Upper lobe of right lung (tissue), 1 donor: ENCODE measurements at places on chromosomes 12 and 14. TPM values are rescaled to one million over a fixed set of nuclear protein-coding genes. Genes with fewer than 3 reads are reported as not detected.
A peak's percentile ranks its signal among the peaks of the same experiment; 100 is the strongest.

DNA sequence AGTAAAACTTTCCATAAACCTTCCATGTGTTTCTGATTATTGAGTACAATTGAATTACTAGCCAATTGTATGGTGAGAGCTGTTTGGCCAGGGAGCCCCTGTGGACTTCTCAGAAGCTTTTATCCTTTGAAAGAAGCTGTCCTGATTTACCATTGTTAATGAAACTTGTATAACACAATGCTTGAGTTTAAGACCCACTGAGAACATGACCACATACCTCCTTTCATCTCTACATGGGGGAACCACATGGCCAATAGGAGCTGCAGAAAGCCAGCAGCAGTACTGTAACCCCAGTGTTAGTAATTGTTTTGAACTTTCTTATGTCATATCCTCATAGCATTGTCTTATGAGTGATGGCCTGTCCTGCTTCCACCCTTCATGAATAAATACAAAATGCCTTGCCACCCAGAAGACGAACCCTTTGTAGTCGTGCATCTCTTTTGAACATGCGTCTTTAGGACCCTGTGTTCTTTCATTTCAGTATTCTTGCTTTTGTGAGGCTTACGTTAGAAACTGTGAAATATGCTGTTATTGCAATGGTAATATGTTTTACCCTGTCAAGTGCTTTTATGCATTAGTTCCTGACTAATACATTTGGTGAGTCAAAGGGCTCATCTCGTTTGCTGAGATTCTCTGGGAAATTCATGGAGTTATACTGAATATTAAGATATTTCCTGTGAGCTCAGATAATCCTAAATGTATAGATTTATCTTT lies 815.7 kb downstream of the NRXN3 start:
- DNase-seq = no peak

- peak; percentile 89 for DNase-seq
Observed at GRCh38 chr14:103104654-103105452, 10.3 kb downstream of the EXOC3L4 start.

GRCh38 chr12:1234073-1234472 lies 243.1 kb downstream of the ERC1 start:
- DNase-seq = no peak

- no peak for DNase-seq
Observed at GRCh38 chr14:52365071-52365470, 51.0 kb downstream of the PTGER2 start.

GRCh38 chr14:90733139-90733808 lies 83.0 kb downstream of the TTC7B start:
- no peak for DNase-seq

DNA sequence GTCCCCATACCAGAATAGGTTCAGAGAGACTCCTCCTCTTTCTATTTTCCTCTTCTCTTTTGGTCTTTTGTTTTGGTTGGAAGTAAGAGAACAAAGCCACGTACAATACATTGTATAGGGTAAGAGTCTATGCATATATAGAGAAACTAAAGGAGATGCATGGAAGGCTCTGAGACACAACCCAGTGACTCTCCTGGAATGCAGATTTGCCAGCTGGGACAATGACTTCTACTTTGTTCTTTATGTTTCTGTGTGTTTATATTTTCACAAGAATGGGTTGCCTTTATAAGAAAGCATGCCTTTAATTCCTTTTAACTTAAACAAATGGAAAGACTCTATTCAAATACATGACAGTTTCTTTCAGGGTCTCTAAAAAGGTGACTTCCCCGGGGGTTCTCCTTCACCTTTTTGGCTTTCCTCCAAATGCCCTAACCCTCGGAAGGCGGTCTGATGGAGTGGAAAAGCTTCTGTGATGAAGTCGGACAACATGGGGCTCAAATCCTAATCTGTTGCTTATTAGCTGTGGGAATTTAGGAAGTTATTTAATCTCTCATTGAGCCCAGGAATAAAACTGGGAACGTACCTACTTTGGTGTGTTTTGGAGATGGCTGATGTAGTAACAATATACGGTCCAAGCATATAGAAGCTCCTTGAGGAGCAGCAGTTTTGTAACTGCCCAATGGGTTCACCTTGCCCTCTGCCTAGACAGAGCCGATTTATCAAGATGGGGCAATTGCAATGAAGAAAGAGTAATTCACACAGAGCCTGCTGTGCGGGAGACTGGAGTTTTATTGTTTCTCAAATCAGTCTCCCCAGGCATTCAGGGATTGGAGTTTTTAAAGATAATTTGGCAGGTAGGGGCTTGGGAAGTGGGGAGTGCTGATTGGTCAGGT lies 9.1 kb upstream of the SERPINA1 start:
- no peak for DNase-seq

TAS2R9 gene
- total RNA-seq = not detected

- no peak for DNase-seq
Observed at GRCh38 chr12:69064734-69065443, 131.9 kb upstream of the CPM start.

SIVA1 gene
- total RNA-seq = 66.1 TPM

DNA sequence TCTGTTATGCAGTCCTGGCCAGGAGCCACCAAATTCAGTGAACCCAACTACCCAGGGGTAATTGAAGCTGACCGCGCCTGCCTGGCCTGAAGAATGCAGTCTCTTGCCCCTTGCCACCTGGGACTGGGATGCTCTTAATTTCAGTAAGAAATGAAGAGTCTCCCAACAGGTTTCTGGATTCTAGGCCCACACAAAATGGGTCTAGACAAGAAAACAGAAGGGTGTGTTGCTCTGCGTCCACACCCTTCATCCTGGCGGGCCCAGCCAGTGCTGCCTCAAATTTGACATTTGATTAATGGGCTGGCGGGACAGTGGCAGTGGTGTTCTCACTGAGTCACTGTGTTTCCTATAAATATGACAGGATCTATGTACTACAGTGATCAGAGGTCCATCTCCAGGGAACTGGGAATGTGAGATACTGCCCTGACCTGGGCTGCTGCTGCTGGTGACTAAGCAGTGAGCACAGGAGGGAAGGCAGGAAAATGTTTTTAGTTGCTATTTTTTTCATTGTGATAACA lies 6.5 kb downstream of the TMEM253 start:
- DNase-seq = no peak

GRCh38 chr12:94802796-94803195 lies 152.4 kb upstream of the TMCC3 start:
- DNase-seq = no peak

DNA sequence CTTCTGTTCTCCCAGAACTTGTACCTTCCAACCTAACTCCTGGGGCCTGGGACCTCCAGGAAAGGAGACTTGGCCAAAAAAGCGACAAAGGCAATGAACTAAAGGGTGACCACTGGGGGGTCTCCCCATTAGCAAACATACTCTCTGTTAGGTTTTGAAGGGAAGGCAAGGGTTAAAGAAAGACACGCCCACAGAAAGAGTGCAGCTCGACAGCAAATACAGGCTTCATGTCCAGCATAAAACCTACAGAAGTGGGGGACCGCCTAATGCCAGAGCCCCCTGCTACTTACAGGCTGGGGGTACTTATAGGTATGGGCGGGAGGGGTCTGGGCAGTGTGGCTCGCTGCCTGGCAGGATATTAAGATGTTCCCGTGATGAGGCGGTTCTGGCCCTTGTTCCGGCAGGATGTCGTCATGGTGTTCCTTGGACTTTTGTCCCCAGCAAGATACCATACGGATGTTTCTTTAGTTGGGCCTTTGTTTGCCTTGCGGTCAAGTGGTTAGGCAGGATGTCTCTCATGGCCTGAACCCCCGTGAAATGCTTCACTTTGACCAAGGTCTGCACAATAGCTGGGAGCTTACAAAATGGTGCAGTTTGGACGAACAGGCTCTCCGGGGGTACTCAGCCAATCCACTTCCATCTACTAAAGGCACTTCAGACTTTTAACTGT lies 53.4 kb downstream of the PRMT8 start:
- no peak for DNase-seq

DNA sequence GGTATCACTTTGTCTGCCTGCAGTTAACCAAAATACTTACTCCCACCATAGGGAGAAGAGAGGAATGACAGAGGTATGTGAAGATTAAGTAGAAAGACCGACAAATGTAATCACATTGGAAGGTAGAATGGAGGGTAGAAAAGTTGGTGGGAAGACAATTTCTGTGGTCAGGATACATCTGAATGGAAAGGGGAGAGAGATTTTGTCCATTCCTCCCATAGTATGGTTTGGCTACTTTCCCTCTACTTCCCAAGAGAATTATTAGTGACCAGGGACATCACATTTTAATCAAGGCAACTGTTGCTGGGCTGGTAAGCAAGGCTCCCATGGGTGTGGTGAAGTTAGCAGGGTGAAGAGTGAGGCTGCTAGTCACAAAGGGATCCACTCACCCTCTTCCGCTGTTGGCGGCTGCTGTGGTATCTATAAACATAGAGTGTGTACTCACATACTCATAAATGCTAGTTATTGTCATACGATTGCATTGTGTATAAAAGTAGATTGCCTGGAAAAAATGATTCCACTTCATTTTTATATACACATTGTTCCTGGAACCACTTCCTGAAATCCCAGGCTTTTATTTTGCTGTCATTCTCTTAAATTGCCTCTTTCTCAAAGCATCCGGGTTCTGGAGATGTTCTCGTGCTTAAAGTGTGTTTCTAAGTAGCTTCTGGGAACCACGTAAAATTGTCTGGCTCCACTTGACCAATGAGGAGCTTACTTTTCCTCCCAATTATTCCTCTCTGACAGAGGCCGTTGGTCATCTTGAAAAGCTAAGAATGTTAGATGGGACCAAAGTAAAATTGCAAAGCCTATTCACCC lies 413.1 kb downstream of the ZFP36L1 start:
- DNase-seq = no peak

- no peak for DNase-seq
Observed at GRCh38 chr12:110913119-110914056, 7.0 kb downstream of the MYL2 start.

MYF6 gene
- total RNA-seq = not detected

RND1 gene
- 7.1 TPM for total RNA-seq

DNA sequence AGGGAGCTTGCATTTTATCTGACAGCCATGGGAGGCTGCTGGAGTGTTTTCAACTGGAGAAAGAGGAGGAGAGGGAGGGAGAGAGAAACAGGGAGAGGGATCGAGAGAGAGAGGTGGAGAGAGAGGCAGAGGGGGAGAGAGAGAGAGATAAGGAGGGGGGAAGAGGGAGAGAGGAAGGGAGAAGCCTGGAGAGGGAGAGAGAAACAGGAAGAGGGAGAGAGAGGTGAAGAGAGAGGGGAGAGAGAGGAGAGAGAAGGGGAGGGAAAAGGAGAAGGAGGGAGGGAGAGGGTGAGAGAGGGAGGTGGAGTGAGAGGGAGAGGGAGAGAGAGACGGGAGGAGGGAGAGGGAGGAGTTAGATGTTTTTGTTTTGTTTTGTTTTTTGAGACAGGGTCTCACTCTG lies 45.6 kb downstream of the DNAH10 start:
- no peak for DNase-seq

PRPH gene
- not detected for total RNA-seq

DNA sequence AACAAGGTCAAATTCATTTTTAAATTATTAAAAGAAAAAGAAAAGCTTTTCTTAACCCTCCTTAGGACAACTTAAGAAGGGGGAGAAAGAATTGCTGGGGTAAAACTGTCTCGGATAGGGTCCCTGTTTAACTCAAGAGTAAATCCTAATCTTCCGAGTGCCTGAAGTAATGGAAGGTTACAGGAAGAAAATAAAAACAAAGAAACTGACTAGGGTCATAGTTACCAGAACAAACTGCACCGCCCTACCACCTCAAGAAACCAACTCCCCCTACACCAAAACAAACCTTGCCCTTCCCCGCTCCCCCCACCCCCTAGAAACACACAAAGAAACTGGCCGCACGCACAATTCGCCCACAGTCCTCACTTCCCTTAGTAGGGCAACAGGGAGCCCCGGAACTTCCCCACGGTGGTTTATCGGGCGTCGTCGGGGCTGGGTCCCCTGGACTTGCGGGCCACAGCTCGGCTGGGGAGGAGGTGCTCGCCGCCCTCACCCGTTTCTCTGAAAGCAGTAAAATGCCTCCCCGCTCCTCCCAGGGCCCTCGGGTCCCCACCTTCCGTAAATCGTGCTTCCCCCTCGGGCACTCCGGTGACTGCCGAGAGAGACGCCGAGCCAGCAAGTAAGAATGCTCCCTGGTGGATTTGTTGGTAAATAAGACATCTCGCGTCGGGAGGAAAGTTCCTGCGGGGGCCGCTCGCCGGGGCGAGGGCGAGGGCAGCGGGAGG lies 2.4 kb downstream of the SINHCAF start:
- peak; percentile 80 for DNase-seq

DACT1 gene
- 5.2 TPM for total RNA-seq

PGF gene
- total RNA-seq = 4.7 TPM

- no peak for DNase-seq
Observed at GRCh38 chr14:70168406-70168805, 20.3 kb downstream of the SLC8A3 start.

DNA sequence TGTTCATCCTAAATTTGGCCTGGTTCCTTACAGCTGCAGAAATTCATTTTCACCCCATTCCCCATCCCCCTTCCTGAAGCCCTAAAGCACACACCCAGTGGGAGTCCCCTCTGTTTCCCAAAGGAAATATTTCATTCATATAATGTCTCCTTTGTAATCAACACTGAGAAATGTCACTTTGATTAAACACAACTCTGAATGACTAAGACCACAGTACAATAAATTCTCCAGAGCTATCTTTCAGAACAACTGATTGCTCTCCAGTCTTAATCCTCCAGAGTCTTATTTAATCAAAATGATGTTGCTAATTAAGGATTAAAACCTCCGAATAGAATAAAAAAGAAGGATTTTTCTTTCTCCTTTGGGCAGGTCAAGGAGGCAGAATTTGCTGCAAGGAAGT lies 6.4 kb downstream of the SLC15A5 start:
- no peak for DNase-seq

CEP128 gene
- total RNA-seq = 6.1 TPM

DNA sequence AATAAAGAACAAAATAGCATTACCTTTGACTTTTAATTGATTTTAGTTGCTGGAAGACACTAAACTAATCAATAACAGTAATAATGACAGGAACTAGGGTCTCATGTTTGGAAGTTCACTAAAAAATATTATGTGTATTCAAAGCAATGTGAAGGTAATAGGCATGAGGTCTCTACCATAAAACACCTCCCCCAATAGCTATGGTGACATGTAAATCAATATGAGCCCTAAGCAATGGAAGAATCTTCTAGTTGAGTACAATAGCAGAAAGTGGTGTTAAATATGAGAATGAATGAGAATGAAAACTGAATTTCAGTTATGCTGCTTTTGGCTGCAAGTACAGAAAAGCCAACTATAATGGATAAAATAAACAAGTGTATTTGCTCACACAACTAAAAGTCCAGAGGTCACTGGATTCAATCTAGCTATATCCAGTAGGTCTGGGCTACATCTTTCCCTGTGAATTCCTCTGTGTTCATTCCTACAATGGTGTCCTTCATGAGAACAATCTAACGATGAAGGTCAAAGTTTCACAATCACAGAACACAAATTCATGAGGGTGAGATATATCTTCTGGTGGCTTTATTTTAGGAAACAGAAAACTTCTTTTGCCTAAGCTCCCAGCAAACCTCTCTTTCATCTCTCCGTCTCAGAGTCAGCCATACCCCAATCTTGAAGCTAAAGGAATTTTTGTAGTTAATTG lies 728.0 kb downstream of the FSCB start:
- DNase-seq = no peak

PLBD2 gene
- 41.0 TPM for total RNA-seq

DNA sequence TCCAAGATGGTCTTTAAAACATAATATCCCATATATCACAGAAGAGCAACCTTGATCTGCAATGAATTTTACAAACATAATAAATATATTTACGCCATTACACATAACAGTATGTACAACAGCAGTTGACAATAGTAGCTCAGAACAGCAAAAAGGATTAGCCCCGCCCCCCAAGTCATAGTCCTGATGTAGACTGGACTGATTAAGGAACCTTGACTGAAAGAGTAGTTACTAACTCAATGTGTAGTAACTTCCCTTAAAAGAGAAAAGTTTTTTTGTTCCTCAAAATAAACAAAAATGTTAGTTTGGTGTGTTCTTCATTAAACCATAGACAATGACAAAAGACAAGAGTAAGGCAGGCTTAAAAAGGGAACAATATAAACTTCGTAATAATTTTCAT lies 44.5 kb downstream of the GTF2A1 start:
- no peak for DNase-seq
